ENCODE measurements at places on chromosomes 2 and 18. TPM values are rescaled to one million over a fixed set of nuclear protein-coding genes. Genes with fewer than 3 reads are reported as not detected.

SOWAHC gene
- total RNA-seq, result 20.6 TPM

MARCHF4 gene
- 7.3 TPM for total RNA-seq

COL4A4 gene
- 3.0 TPM for total RNA-seq

DLX1 gene
- not detected for total RNA-seq

GPR148 gene
- not detected for total RNA-seq

EPAS1 gene
- total RNA-seq, result 13.0 TPM

CACNB4 gene
- total RNA-seq, result 75.6 TPM

ARHGEF4 gene
- 35.3 TPM for total RNA-seq

RASGRP3 gene
- 9.3 TPM for total RNA-seq

SAG gene
- total RNA-seq, result not detected

LOXL3 gene
- total RNA-seq, result 7.0 TPM

TUBA4B gene
- total RNA-seq, result not detected

TTC21B gene
- total RNA-seq, result 73.6 TPM

NEURL3 gene
- total RNA-seq, result not detected

COA5 gene
- 45.7 TPM for total RNA-seq

GPR75 gene
- total RNA-seq, result 20.9 TPM

CDH2 gene
- 134 TPM for total RNA-seq

DSC3 gene
- 0.36 TPM for total RNA-seq

TMEM17 gene
- 2.6 TPM for total RNA-seq

HOXD12 gene
- total RNA-seq, result not detected

TFPI gene
- total RNA-seq, result 40.3 TPM

SERPINB11 gene
- total RNA-seq, result not detected

EMILIN1 gene
- total RNA-seq, result 2.4 TPM

RND3 gene
- total RNA-seq, result 101 TPM

DUSP2 gene
- total RNA-seq, result 4.1 TPM

OTX1 gene
- not detected for total RNA-seq

SLC16A14 gene
- 52.7 TPM for total RNA-seq

NIFK gene
- total RNA-seq, result 34.8 TPM

SIX2 gene
- total RNA-seq, result 0.45 TPM

SLC9A4 gene
- total RNA-seq, result not detected

VWA3B gene
- total RNA-seq, result 0.73 TPM

DNAJC27 gene
- 13.1 TPM for total RNA-seq

SCYGR4 gene
- total RNA-seq, result not detected

SERPINB12 gene
- total RNA-seq, result not detected

PDIA6 gene
- total RNA-seq, result 81.5 TPM

SERPINB10 gene
- not detected for total RNA-seq

MYCN gene
- 39.5 TPM for total RNA-seq

SLC4A3 gene
- total RNA-seq, result 20.9 TPM

KHK gene
- 3.6 TPM for total RNA-seq

IL18R1 gene
- total RNA-seq, result 0.09 TPM

OTOS gene
- 1.4 TPM for total RNA-seq

ZNF521 gene
- 130 TPM for total RNA-seq

CCDC178 gene
- total RNA-seq, result 1.2 TPM

R3HDM1 gene
- 91.5 TPM for total RNA-seq

CTLA4 gene
- not detected for total RNA-seq

CPLX4 gene
- total RNA-seq, result 14.8 TPM

DYNAP gene
- total RNA-seq, result not detected

GRB14 gene
- 9.0 TPM for total RNA-seq

PROC gene
- total RNA-seq, result 0.18 TPM

FAM124B gene
- 5.2 TPM for total RNA-seq

SNED1 gene
- 12.0 TPM for total RNA-seq

SERPINB2 gene
- not detected for total RNA-seq

COL4A3 gene
- 5.4 TPM for total RNA-seq
